ENCODE measurements at places on chromosomes 12 and 14.

- no peak for DNase-seq
Observed at GRCh38 chr14:93120517-93120916, 4.8 kb upstream of the ITPK1 start.

- DNase-seq, result no peak
Observed at GRCh38 chr12:47078733-47079467, 521 bp upstream of the PCED1B start.

DNA sequence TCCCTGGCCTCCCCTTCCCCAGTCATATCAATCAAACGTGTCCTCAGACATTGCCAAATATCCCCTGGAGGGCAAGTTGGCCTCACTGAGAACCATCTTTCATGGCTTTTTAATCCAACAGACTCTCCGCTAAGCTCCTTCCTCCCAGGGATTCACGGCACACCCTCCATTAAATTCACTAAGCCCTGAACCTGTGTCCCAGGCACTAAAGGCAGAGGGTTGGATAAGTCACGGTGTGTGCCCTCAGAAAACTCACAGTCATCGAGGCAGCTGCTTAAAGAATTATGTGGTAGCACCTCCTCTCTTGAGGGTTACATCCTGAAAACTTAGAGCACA, 167.1 kb downstream of the PIWIL1 start:
- DNase-seq, result no peak

- DNase-seq, result peak; percentile 71
Observed at GRCh38 chr14:59028476-59029202, 159.8 kb upstream of the DAAM1 start.

DNA sequence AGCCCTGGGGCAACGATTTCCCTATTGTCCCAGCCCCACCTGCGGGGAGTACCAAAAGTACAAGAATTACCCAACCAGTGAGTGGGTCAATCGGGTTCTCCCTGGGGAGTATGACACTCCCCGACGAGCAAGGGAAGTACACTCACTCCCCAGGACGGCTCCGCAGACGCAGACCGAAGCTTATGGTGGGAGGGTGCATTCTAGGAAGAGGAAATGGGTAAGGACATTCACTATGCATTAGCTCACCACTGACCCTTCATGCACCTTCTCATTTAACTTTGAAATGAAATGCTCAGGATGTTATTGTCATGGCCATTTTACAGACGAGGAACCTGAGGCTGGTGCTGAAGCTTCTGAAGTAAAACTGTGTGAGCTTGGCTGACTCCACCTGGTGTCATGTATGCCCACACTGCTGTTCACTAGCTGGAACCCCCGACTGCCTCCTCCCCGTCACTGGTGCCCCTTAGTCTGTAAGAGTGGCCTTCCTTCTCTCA, 45.8 kb upstream of the TMED10 start:
- DNase-seq, result peak; percentile 38

DNA sequence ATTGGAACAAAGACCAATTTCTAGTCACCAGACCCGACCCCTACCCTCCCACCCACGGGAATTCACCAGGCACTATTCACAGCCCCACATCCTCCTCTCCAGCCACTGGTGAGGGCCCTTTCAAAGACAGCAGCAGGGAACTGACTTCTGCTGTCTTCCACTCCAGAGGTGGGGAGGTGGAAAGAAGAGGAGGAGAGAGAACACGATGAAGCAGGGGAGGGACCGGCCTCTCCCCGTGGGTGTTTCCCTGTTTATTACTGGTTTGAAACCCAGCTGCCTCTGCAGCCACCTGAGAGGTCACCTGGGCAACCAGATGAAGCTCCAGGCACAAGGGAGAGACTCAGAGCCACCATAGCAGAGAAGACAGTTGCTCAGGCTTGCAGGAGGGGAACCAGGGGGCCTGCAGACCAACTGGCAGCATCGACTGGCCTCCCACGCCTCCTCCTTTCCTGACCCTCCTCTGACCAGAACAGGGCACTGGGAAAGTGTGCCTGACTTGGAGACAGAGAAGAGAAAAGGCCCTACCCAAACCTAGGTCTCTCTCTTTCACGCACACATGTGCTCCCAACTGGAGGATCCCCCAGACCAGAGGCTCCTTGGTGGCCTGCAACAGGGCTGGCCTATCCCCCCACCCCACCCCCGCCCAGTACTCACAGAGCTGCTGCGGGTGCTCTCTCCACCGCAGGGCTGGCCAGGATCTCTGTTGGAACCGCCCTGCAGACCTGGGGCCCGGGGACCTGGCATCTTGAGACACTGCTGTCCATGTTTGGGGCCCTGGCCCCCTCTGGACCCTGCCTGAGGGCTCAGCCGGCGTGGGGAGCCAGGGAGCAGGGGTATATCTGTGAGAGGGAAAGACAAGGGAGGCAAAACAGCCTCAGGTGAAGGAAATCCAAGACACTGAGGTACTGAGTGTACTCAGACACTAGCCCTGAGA, 22.8 kb downstream of the ANO2 start:
- no peak for DNase-seq

DNA sequence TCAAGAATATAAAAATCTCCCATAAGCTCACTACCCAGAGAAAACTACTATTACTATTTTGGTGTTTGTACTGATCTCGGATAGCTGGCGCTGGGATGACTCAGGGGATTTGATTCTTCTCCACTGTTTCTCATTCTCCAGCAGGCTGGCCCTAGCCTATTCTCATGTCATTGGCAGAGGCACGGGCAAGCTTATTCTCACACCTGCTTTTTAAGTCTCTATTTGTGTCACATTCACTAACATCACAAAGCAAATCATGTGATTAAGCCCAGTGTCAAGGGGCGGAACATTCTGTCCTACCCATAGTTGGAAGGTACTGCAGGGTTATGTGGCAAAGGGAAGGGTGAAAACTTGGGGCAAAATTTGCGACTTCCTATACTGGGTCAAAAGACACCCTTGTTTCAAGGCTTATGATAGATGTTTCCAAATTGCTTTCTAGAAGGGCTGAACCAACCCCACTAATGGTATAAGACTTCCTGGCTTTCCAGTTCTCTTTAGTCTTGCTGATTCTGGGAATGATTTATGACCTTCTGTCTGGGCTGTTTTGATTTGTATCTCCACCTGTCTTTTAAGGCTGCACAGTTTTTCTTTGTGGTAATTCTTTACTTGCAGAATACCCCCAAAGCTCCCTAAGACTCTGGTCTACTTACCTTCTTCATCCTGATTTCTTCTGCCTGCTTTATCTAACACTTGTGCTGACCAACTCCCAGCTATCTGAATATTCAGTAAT, 406.4 kb downstream of the NRXN3 start:
- no peak for DNase-seq

- DNase-seq, result no peak
Observed at GRCh38 chr12:56521209-56521589, 421 bp upstream of the RBMS2 start.

- no peak for DNase-seq
Observed at GRCh38 chr12:3313066-3313465, 177.9 kb upstream of the PRMT8 start.

DNA sequence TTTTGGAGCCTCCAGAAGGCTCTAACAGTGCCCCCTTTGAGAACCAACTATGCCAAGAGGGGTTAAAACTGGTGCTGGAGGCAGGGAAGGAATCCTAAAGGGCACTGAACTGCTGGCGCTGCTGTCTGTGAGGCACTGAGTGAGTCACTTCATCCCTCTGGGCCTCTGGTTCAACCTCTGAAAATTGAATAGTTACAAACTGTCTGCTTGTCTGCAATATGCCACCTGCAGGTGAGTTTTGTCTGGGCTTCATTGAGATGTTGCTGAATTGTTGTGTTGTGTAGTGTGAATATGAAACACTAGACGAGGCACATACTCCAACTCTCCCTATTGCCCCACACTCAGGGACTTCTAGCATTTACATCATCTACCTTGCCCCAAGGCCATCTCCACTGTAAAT, 68.0 kb downstream of the GRIN2B start:
- no peak for DNase-seq

- no peak for DNase-seq
Observed at GRCh38 chr12:54631551-54631950, 3.1 kb downstream of the LACRT start.

- DNase-seq, result peak; percentile 65
Observed at GRCh38 chr12:65100140-65100539, 21.0 kb downstream of the WIF1 start.

DNA sequence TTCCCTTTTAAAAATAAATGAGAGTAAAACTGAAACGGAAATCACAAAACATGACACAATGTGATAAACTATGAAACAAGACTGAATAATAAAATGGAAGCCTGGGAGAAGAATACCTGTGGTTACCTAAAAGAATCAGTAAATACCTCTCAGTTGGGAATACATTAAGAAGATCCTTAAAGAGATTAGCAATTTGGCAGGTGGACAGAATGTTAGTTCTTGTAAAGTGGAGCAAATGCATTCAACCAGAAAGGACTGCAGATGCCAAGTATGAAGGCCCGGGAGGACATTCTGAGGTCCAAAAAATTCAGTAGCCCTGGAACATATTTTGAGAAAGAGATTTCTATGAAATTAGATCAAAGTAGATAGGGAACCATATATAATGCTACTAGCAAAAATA, 861.3 kb upstream of the SEL1L start:
- no peak for DNase-seq

GRCh38 chr12:15732341-15733061, 56.7 kb downstream of the EPS8 start:
- no peak for DNase-seq

DNA sequence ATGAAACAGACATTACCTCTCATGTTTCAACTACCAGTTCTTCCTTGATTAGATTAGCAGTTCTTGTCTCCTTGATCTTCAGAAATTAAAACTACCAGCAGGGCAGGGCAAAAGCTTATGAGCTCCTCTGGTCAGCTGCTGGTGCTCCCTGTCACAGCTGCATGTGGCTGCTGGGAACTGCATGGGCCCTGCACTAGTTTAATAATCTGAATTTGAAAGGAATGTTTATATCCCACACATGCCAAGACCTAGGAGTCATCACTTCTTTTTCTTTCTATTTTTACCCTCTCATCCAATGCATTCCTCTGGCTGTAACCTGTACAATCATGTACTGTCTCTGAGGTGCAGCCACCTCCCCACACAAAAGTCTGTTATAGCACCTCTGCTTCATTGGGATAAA, 73.9 kb downstream of the ARMH4 start:
- peak; percentile 24 for DNase-seq

- DNase-seq, result no peak
Observed at GRCh38 chr12:89882050-89882449, 173.4 kb upstream of the ATP2B1 start.

DNA sequence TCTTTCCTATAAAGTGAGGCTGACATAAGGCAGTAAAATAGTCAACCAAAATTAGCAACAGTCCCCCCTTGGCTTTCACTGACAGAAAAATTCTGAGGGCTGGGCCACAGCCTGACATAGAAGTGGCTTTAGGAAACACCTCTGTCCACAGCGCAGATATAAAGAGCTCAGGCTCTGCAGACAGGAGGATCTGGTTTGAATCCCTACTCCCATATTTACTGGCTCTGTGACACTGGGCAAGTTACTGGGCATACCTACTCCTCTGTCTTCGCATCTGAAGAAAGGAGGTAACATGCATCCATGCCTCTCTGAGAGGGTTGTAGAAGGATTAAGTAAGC, 95.3 kb downstream of the STXBP6 start:
- no peak for DNase-seq

GRCh38 chr14:49940808-49941421, 48.0 kb downstream of the ARF6 start:
- DNase-seq, result no peak

DNA sequence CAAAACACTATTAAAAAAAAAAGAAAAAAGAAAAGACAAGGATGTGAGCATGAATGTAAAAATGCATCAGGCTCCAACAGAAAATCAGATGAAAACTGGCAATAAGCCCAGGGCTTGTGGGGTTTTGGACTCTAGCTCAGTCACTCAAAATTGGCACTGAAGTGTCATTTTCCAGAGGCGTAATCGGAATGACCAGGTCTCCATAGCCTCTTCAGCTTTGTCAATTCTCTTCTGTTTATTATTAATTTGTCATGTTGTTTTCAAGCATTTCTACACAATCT, 137.2 kb upstream of the TRHDE start:
- no peak for DNase-seq

DNA sequence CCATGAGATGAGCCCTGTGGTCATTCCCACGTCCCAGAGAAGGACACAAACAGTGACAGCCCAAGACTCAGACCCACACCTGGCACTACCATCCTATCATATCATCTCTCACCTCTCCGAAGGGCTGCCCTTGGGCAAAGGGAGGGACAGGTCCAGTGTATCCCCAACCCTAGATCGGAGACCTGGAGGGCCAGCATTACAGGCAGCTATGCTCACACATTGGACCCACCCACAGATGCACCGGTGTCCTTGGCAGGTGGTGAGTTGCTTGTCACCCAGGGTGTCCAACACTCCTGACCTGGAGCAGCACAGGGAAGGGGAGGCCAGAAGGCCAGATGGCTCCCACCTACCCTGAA, 117.4 kb downstream of the DICER1 start:
- DNase-seq, result no peak

- peak; percentile 11 for DNase-seq
Observed at GRCh38 chr14:92135269-92135668, 13.5 kb downstream of the CPSF2 start.

- DNase-seq, result no peak
Observed at GRCh38 chr12:11834931-11835330, 185.5 kb downstream of the ETV6 start.
